ENCODE measurements at places on chromosomes 4 and X. TPM values are rescaled to one million over a fixed set of nuclear protein-coding genes. Genes with fewer than 3 reads are reported as not detected.
A peak's percentile ranks its signal among the peaks of the same experiment; 100 is the strongest.

DNA sequence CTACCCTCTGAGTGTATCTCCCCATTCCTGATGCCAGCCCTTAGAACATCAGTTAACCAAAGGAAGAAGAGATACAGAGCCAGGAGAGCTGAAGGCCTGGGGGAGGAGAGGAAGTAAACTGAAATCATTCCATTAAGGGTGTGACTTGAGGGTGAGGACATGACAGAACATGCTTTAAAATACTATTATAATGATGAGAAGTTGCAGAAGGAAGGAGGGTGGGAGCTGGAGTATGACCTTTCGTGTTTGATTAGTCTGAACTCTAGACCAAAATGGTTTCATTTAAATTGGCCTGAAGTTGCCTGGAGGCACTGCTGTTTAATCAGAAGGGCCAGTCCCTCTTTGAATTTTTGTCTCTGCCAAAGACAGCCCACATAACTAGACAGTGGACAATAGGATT is 11.4 kb downstream of the INTS6L start:
- no peak overlapping the region for H3K27ac ChIP-seq
- no peaks in the 10 kb centered on the region for H3K36me3 ChIP-seq
- H3K4me3 ChIP-seq: no peak overlapping the region
- no peak for DNase-seq
- H3K27me3 ChIP-seq: peaks cover 15% of the 10 kb centered on the region
- no peaks in the 10 kb centered on the region for H3K4me1 ChIP-seq

- H3K36me3 ChIP-seq: no peaks in the 10 kb centered on the region
- DNase-seq: peak; percentile 98
- H3K27ac ChIP-seq: peak within 1 kb of the TSS; percentile 49
These were observed at the start of gene FAM13A for GRCh38 chr4:89056953-89057398. Gene FAM13A, minus strand, starts transcription at chr4:89057185. Its CDS starts 221 bp downstream, at chr4:89056964.

DNA sequence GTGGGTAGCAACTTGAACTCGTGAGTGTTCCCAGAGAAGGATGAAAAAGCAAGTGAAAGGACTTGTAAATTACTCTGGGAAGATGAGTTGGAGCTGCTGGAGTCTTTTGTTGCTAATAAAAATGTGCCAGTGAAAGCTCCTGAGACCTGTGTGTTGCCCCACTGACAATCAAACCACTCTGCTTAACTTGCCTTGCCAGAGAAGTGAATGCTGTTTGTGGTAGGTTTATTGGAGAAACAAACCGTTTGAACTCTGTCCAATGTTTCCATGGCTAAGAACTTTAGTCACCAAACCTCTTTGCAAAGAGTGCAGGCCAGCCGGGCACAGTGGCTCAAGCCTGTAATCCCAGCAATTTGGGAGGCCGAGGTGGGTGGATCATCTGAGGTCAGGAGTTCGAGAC is 586.9 kb downstream of the PCDH7 start:
- H3K4me1 ChIP-seq: no peaks in the 10 kb centered on the region
- no peak overlapping the region for H3K27ac ChIP-seq
- H3K36me3 ChIP-seq: no peaks in the 10 kb centered on the region
- H3K27me3 ChIP-seq: no peaks in the 10 kb centered on the region
- no peak overlapping the region for H3K4me3 ChIP-seq
- no peak for DNase-seq

DNA sequence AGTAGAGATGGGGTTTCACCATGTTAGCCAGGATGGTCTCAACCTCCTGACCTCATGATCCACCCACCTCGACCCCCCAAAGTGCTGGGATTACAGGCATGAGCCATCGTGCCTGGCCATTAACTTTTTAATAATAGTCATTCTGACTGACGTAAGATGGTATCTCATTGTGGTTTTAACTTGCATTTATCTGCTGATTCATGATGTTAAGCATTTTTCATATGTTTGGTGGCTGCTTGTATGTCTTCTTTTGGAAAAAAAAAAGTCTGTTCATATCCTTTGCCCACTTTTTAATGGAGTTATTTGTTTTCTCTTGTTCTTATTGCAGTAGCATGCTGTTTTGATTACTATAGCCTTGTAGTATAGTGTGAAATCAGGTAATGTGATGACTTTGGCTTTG is 45.8 kb downstream of the ANXA10 start:
- no peaks in the 10 kb centered on the region for H3K4me1 ChIP-seq
- no peaks in the 10 kb centered on the region for H3K27me3 ChIP-seq
- no peak overlapping the region for H3K27ac ChIP-seq
- H3K4me3 ChIP-seq: no peak overlapping the region
- no peak for DNase-seq

GRCh38 chr4:149788300-149788699 is 27.3 kb downstream of the IQCM start:
- H3K4me3 ChIP-seq: no peak overlapping the region
- H3K27me3 ChIP-seq: no peaks in the 10 kb centered on the region
- DNase-seq: no peak
- H3K36me3 ChIP-seq: no peaks in the 10 kb centered on the region
- no peaks in the 10 kb centered on the region for H3K4me1 ChIP-seq

GRCh38 chr4:99518601-99519295 is 7.9 kb downstream of the C4orf17 start:
- no peaks in the 10 kb centered on the region for H3K27me3 ChIP-seq
- DNase-seq: no peak
- H3K36me3 ChIP-seq: no peaks in the 10 kb centered on the region
- no peak overlapping the region for H3K4me3 ChIP-seq
- H3K4me1 ChIP-seq: no peaks in the 10 kb centered on the region

DNA sequence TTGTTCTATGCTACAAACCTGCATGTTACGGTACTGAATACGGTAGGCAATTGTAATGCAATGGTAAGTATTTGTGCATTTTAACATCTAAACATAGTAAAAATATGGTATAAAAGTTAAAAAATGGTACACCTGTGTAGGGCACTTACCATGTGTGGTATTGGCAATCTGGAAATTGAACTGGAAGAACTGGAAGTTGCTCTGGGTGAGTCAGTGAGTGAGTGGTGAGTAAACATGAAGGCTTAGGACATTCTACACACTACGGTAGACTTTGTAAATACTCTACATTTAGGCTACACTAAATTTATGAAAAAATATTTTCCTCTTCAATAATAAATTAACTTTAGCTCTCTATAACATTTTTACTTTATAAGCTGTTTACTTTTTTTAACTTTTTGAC is 78.9 kb downstream of the RRAGB start:
- DNase-seq: no peak
- no peak overlapping the region for H3K4me3 ChIP-seq
- H3K4me1 ChIP-seq: no peaks in the 10 kb centered on the region
- H3K27me3 ChIP-seq: no peaks in the 10 kb centered on the region

DNA sequence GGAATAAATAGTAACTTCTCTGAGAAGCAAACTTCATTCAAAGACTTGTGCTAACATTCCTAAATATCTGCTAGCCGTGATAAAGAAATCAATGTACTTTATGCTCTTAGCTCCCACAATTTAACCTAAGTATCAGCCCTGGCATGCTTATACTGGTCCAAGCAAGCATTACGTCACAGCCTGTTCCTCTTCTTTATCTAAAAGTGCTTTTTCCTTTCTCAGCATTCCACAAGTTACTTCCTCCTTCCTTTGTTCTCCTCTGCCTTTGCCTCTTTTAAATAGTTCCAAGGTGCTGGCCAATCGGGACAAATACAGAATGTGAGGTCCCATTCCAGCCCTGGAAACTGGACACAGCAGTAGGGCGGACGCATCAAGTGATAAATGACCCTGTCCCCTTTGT is 249.6 kb downstream of the DHRSX start:
- no peaks in the 10 kb centered on the region for H3K4me1 ChIP-seq
- DNase-seq: no peak
- no peak overlapping the region for H3K27ac ChIP-seq

- no peaks in the 10 kb centered on the region for H3K27me3 ChIP-seq
- no peak overlapping the region for H3K4me3 ChIP-seq
- DNase-seq: no peak
- H3K4me1 ChIP-seq: peaks cover 7% of the 10 kb centered on the region
These were observed 8.9 kb downstream of the ADD1 start for GRCh38 chr4:2852481-2852921.

- no peak overlapping the region for H3K27ac ChIP-seq
- H3K27me3 ChIP-seq: no peaks in the 10 kb centered on the region
- H3K36me3 ChIP-seq: no peaks in the 10 kb centered on the region
- H3K4me1 ChIP-seq: peaks cover 6% of the 10 kb centered on the region
- no peak overlapping the region for H3K4me3 ChIP-seq
These were observed 117.8 kb downstream of the UCHL1 start for GRCh38 chr4:41374490-41374889.

GRCh38 chr4:108244606-108245005 is 75.9 kb upstream of the LEF1 start:
- no peak overlapping the region for H3K27ac ChIP-seq
- H3K36me3 ChIP-seq: no peaks in the 10 kb centered on the region
- H3K27me3 ChIP-seq: no peaks in the 10 kb centered on the region
- DNase-seq: no peak

Gene GEMIN8
- polyA plus RNA-seq: 10.9 TPM

Gene DCAF8L1
- not detected for polyA plus RNA-seq
